Fibroblast of pulmonary artery (primary cell): ENCODE measurements at places on chromosomes 1 and 21.

DNA sequence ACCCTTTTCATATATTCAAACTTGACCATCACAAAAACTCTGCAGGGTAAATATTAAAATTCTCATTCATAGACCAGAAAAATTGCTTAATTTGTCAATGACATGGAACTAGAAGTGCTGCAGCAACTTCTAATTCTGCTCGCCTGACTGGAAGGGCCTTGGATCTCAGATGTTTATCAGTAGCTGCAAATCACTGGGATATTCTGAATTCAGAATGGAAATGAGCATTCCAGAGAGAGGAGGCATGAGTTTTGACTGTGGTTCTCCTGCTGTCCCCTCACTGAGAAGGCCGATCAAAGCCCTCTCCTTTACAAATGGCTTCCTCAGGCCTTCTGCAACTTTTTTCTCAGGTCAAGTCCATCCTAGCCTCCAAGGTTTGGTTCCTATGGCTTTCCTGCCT is 171.3 kb upstream of the FAM78B start:
- no peak for DNase-seq

DNA sequence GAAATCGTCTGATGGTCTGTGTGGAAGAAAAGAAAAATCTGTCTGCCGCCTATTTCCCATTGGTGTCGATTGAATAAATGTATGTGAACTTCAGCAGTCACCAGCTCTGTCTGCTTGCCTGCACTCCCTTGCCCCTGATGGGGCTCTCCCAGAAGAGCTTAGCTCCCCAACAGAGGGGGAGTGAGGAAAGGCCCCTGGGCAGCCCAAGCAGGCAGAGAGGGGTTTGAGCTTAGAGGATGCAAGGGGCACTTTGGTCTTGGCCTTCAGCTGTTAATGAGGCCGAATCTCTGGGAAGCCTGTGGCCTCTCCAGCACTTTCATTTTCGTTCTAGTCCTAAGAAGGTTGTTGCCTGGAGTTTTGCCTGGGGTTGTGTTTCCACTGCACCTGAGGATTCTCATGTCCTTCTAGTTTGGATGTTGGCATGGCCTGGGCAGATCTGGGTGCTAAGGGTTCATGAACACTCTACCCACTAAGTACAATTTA is 2.8 kb downstream of the FOXD2 start:
- no peak for DNase-seq

GRCh38 chr1:72631449-72631848 is 349.1 kb upstream of the NEGR1 start:
- no peak for DNase-seq

GRCh38 chr1:41768583-41768982 is 150.1 kb downstream of the HIVEP3 start:
- no peak for DNase-seq

GRCh38 chr1:163844459-163844858 is 522.7 kb downstream of the NUF2 start:
- peak; percentile 17 for DNase-seq

DNA sequence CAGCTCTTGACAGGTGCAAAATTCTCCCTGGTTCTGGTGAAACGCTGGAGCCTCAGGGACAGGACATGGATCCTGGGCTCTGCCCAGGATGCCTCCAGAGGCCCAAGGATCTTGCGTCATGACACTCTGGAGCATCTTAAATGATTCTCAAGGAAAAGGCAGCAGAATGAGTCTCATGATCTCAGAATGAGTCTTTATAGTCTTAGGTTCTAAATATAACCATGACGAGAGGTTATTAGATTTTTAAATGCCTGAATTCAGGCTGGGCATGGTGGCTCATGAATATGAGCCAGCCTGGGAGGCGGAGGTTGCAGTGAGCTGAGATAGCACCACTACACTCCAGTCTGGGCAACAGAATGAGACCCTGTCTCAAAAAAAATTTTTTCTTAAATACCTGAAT is 55.5 kb downstream of the ECE1 start:
- DNase-seq = no peak

DNA sequence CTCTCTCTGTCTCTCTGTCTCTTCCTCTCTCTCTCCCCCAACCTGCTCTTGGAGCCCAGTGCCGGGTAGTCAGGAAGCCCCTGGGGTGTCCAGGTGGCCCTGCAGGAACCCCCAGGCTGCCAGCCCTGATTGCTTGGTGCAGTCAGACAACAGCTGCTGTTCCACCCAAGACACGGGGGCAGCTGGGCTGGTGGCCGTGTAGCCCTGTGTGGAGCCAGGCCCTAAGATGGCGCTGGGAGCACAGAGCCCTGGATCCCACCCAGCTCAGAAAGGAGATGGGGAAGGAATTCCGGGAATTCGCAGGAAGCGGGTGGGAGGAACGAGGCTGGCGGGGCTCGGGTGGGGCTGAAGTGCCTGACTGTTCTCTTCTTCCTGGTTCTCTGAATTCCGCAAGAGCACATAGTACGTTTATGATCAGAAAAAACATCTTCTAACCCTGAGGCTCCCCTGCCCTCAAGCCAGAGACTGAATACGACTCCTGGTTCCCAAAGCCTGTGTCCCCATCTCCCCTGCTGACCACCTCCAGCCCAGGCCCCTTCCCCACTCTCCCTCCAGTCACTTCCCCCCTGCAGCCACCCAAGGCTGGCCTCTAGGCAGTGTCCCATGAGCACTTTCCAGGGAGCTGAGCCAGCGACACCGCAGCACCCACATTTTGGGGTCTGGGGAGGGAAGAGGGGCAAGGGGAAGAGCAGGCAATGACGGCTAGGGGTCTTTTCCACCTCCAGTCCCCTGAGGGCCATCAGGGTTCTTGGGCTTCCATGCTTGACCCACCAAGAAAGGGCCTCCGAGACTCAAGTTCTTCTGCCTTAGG is 55.0 kb downstream of the WNT9A start:
- DNase-seq = peak; percentile 29

- DNase-seq = no peak
Observed at GRCh38 chr1:66998972-66999371, 55.0 kb downstream of the SLC35D1 start.

- DNase-seq = no peak
Observed at GRCh38 chr1:19429611-19430010, 55.7 kb downstream of the CAPZB start.

- DNase-seq = peak; percentile 79
Observed at GRCh38 chr1:41416552-41417334, 55.5 kb downstream of the FOXO6 start.

DNA sequence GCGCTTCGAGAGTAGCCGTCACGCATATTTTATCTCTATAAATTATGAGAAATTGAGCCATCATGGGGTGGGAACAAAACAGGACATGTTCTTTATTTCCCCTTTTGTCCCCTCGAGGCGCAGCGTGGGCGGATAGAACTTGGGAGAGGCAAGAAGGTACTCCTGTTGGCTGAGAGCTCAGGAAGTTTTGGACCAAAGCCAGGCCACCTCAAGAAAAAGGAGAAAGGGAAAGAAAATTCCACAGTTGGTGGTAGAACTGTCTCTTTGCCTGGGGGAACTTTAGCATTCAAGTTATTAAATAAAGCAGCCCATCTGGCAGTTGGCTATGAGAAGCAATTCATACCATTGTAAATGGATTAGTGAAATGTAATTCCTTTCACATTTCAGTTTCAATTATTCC is 76.4 kb upstream of the DSCAM start:
- DNase-seq = no peak

DNA sequence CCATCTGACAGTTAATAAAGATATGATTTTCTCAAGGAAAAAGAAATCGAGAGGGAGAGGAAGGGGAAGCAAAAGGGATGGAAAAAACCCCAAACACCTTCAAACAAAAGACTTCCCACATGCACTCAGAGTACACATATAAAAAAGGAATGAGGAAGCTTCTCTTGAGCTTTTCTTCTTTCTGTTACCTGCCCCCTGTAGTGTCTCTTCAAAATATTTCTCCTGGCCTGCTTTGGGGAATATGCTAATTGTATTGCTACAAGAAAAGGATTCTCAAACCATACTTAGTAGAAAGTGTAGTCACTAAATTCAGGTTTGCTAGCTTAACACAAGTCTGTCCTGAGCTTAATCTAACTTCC is 58.7 kb downstream of the KIF14 start:
- no peak for DNase-seq

DNA sequence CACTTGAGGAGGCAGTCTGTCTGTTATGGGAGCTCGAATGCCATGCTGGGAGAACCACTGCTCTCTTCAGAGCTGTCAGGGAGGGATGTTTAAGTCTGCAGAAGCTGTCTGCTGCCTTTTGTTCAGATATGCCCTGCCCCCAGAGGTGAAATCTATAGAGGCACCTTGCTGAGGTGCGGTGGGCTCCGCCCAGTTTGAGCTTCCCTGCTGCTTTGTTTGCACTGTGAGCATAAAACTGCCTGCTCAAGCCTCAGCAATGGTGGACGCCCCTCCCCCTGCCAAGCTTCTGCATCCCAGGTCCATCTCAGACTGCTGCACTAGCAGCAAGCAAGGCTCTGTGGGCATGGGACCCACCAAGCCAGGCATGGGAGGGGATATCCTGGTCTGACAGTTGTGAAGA is 247.5 kb downstream of the LMX1A start:
- DNase-seq = no peak

- peak; percentile 92 for DNase-seq
Observed at GRCh38 chr1:209692745-209693504, 11.7 kb upstream of the HSD11B1 start.

GRCh38 chr1:82343381-82343780 is 542.6 kb downstream of the ADGRL2 start:
- DNase-seq = peak; percentile 13

DNA sequence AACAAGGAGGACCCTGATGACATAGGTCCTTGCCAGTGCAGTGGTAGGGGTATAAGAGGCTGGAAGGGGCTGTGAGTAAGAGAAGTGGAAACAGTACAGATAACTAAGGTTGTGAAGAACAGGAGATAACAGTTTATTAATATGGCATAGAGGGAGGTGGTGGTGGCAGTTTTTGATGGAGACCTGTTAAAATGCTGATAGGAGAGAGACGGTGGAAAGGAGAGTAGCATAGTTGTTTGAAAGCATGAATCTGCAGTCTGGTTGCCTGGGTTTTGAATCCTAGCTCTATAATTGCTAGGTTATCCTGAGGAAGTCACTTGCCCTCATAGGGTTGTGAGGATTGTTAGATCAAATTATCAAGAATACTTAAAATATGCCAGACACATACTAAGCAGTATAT is 19.4 kb downstream of the LRRC41 start:
- DNase-seq = no peak

GRCh38 chr1:85245891-85246290 is 13.6 kb downstream of the C1orf52 start:
- DNase-seq = no peak

- no peak for DNase-seq
Observed at GRCh38 chr21:33971492-33972013, 55.9 kb upstream of the ATP5PO start.

GRCh38 chr1:53902235-53903138 is 8.5 kb downstream of the DIO1 start:
- no peak for DNase-seq
